Activated gamma-delta T cell treated with anti-CD3 and anti-CD28 coated beads, Interleukin-2, amount 50 U/mL, for 16 hours (primary cell): ENCODE measurements at places on chromosomes 12 and 14.

DNA sequence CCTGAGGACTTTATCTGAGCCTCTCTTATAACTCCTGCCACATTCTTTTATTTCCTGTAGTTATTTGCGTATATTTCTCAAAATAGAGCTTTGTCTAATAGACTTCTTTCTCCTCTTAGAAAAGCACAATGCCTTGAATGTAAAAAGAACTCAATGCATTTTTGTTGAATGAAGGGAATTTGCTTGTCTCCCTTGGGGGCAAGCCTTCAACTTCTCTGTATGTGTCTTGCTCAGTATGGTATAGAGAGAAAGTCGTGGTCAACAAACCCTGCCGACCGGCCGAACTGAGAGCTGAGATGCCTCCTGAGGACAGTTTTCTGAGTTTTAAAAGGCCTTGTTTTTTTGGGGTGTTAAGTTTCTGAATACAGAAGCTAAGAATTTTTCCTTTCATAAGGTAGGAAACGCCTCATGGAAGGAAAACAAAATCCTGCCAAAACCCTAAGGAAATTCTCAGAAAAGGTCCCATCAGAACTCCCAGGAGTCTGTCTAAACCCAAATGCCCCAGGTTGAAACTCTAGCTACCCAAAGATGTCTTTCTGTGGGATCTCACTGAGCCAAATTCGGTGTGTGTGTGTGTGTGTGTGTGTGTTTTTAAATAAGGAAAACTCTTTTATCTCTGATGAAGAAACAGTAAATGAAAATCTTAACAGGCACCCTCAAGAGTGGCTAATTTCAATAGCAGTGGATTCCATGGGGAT is 136.6 kb downstream of the C12orf75 start:
- no peak for DNase-seq

DNA sequence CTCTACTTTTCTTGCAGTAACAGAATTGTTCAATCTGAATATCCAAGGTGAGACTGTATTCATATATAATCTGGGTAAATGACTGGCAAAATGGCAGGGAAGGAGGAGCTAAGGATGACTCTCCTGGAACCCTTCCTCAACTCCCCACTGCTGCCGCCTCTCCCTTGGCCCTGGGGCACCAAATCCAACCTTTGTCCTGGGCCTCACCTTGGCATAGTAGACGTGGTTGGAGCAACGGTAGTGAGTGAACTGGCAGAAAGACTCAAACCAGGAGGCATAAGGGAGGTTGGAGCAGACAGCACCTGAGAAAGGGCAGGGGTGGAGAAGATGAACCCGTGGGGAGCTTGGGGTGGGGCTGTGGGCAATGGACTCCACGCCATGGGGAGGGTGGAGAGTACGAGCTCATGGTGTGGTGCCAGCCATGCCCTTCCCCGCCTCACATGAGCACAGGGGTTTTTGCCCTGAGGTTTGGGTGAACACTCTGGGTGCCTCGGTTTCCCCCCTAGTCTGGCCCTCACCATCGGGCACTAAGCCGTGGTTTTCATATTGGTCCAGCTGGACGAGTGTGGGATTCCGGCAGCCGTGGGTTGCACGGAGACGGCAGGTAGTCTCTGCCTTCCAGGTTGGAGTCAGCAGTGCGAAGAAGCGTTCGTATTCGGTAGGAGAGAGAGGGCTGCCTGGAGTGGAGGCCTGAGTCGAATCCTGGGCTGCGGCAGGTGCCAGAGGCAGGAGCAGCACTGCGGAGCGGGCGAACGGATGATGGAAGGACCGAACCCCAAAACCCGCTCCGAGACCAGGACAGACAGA is 753 bp downstream of the ACRBP start:
- no peak for DNase-seq

GRCh38 chr12:112321245-112321644 is 61.0 kb downstream of the HECTD4 start:
- no peak for DNase-seq

- peak; percentile 26 for DNase-seq
These were observed 42.3 kb upstream of the MDM1 start for GRCh38 chr12:68374307-68374982.
